ENCODE measurements at places on chromosomes 1 and 21.

- no peak for DNase-seq
Measured at GRCh38 chr1:43007377-43008114, 48.9 kb upstream of the SLC2A1 start.

GRCh38 chr1:68180441-68181164, 51.7 kb downstream of the WLS start:
- DNase-seq: no peak

GRCh38 chr1:214455971-214456867, 95.2 kb downstream of the PTPN14 start:
- DNase-seq: no peak

DNA sequence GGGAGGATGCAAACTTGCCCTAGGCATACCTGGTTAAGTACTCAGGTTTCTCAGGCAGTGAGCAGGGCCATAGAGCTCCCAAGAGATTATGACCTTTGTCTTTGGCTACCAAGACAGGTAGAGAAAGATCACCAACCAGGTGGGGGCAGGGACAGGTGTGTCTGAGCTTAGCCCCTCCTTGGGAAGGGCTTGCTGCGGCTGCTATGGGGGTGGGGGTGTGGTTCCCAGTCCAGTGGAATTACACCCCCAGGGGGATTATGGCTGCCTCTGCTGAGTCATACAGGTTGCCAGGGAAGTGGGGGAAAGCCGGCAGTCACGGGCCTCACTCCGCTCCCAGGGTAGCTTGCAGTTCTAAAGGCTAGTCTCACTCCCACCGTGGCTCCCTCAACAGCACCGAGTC, 65.2 kb upstream of the FAM163A start:
- DNase-seq: no peak

- peak; percentile 52 for DNase-seq
Measured at GRCh38 chr1:82090104-82090503, 289.4 kb downstream of the ADGRL2 start.

GRCh38 chr1:7721940-7722669, 49.0 kb upstream of the VAMP3 start:
- DNase-seq: no peak

All from fibroblast of lung (primary cell).